ENCODE measurements at places on chromosomes 13 and 19.

- no peak for DNase-seq
These were observed 883 bp downstream of the ZNF441 start for GRCh38 chr19:11767633-11768133.

- no peak for DNase-seq
These were observed 12.1 kb downstream of the PROZ start for GRCh38 chr13:113170511-113170910.

DNA sequence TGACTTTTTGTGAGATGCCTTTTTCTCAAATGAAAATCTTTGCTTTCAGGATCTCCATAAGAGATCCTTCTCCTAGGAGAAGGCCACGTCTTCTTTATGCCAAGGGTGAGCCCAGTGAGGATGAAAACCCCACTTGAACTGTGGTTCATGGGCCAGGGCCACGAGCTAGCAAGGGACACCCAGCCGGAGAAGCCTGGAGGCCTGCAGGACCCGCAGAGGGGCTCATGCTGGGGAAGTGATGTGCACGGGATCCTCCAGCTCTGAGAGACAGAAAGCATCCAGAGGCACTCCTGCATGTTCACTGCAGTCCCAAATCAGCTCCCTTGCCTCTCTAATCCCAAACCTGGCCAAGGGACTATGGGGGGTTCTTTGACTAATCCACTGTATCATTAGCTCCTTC, 168.9 kb downstream of the UQCRFS1 start:
- no peak for DNase-seq

DNA sequence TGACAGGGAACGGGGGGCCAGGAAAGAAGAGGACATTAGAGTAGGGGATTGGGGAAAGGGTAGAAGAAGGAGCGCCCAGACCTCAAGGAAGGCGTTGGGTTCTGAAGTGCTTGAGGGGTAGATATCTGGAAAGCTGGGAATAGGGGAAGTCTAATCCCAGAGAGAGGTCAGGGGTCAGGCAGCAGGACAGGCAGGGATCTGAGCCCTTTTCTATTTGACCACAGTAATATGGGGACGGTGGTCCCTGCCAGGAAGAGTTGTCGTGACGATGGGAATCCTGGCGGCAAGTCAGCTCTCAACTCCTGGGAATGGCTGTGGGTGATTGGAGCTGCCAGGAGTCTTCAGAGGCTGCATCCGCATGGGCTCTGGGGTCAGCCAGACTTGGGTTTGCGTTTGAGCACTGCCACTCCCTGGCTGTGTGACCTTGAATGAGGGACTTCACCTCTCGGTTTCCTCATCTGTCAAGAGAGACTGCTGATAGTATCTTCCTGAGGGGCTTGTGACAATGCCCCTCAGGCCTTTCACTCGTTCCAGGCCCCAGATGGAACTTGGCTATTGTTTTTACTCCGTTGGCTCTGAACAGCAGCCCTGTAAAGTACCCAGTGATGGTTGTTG, 1.3 kb downstream of the AP2A1 start:
- DNase-seq, result no peak

DNA sequence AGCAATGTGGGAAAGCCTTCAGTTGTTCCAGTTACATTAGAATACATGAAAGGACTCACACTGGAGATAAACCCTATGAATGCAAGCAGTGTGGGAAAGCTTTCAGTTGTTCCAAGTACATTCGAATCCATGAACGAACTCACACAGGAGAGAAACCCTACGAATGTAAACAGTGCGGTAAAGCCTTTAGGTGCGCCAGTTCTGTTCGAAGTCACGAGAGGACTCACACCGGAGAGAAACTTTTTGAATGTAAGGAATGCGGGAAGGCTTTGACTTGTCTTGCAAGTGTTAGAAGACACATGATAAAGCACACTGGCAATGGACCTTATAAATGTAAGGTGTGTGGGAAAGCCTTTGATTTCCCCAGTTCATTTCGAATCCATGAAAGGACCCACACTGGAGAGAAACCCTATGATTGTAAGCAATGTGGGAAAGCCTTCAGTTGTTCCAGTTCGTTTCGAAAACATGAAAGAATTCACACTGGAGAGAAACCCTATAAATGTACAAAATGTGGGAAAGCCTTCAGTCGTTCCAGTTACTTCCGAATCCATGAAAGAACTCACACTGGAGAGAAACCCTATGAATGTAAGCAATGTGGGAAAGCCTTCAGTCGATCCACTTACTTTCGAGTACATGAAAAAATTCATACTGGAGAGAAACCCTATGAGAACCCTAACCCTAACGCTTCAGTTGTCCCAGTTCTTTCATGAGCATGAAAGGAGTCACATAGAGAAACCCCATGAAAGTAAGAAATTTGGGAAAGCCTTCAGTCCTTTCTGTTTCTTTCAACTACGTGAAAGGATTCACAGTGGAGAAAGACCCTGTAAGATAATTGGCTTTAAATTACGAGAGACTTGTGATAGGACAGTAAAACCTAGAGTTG, 20.1 kb downstream of the ZNF627 start:
- DNase-seq, result no peak

- no peak for DNase-seq
These were observed 166.8 kb downstream of the KCTD15 start for GRCh38 chr19:33963514-33963913.

DNA sequence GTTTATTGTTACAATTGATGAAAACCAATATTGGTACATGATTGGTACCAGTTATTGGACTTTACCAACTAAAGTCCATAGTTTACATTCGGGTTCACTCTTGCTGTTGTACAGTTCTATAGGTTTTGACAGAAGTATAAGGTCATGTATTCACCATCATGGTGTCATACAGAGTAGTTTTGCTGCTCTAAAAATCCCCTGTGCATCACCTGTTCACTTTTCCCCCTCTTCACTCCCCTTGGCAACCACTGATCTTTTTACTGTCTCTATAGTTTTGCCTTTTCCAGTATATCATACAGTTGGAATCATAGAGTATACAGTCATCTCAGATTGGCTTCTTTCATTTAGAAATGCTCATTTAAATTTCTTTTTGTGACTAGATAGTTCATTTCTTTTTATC, 51.2 kb upstream of the MED4 start:
- no peak for DNase-seq

DNA sequence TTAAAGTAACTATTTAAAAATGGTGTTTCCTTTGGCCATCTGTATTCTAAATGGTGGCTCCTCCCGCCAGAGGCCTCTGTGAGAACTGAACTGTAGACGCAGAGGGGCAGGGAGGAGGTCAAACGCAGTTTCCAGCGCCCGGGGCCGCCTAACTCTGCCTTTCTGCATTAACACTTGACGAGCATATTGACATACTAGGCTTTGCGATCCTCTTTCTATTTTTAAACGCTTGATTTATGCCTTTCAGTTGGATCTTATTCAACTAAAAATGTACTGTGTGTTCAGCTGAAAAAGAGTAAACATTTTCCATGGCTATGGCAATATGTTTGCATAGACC, 74.7 kb downstream of the SPACA7 start:
- DNase-seq, result no peak
